Central memory CD8-positive, alpha-beta T cell (primary cell): ENCODE measurements at places on chromosomes 12 and 14.

DNA sequence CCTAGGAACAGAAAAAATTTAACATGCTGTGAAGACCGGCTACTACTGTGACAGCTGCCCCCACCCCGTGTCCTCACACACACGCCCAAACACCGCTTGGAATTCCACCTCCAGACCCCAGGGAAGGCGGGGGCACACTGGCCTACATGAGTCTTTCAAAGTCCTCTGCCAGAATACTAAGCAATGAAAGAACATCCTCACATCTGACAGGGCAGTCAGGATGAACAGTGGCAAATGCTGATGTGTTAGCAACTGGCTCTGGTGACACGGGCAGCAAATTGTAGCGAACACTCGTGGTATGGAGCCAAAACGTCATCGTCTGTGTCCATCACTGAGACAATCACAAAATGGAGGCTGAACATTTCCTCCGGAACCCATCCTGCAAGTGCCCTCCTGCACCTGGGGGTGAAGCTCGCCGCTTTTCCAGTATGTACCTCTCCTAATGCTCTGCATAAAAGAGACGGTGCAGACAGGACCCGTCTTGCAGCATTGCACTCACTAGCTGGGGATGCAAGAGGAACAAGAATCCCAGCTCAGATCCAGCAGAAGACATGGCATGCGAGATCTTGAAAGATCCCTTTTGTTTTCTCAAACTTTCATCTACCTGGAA lies 94.8 kb downstream of the BCL11B start:
- DNase-seq: no peak

DNA sequence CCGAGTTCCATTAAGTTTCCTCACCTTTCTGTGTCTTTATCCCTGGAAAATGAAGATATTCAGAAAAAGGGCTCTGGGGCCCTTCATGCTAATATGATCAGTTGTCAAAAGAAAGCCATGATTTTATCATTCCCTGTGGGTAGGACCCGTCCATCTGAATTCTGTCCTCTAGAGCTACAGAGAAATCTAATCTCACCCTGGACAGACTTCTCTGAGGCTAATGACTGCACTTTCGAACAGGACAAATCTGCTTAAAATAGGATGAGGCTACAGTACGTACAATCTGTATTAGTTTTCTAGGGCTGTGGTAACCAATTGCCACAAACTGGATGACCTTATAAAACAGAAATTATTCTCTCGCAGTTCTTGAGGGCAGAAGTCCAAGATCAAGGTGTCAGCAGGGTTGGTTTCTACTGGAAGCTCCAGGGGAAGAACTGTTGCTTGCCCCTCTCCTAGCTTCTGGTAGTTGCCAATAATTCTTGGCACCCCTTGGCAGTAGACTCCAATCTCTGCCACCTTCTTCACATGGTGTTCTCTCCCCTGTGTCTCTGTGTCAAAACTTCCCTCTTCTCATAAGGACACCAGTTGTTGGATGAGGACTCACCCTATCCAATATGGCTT lies 1.3 kb downstream of the AK7 start:
- no peak for DNase-seq

- DNase-seq: no peak
These were observed 370.2 kb upstream of the E2F7 start for GRCh38 chr12:77435446-77436091.

DNA sequence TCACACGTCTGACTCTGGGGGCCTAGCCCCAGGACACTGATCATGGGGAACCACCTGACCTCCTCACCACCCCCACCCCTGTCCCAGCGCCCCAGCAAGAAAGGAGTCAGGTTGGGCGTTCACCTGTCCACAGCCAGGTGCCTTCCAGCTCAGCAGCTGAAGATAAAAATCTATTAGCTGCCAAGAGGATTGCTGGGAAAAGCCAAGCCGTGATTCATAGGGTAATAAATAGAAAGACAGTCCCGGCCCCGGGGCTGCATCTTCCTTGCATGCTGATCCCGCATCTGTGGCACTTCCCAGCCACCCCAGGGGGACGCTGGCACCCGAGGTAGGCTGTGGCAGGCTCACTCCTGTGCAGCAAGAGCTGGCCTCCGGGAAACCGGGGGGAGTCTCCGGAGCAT lies 70.2 kb upstream of the NCOR2 start:
- no peak for DNase-seq

DNA sequence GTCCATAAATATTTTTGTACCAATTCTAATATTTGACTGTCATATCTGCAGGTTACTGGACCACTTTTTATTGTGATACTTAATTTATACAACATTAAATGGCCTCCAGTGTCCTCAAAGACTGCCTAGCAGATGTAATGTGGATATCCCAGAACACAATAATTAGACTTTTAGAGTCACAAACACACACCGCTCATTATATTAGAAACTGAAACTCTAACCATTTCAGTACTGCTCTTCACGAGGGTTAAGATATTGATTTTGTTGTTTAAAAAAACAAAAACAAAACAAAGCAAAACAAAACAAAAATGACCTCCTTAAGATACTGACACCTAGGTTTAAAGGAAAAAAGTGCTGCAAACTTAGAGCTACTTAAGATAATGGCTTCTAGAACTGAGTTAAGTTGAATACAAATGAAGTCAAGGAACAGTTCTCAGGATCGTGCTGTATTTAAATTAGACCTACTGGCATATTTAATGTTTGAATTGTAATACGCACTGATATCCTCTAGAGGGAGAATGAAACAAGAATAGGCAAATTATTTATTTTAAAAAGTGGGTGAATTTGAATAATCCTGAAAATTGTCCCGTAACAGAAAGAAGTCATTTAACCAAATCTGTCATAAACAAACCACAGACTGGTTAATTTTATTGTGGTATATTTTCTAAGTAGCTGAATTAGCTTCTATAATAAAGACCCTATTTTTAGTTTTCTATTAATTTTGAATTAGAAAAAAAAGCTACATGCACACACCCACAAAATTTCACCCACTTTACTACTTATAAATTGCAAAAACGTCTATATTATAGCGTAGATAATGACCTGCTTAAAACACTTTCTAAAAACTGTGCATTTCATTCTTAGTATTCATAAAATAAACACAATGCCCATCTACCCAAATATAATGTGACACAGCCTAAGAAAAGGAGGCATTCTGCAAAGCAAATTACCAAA lies 395.2 kb upstream of the DCN start:
- no peak for DNase-seq

- no peak for DNase-seq
These were observed 9.2 kb upstream of the GOLGA3 start for GRCh38 chr12:132837693-132838409.

GRCh38 chr12:130462558-130463274 lies 125.0 kb downstream of the PIWIL1 start:
- DNase-seq: no peak

GRCh38 chr12:106051853-106052531 lies 86.8 kb downstream of the NUAK1 start:
- no peak for DNase-seq

DNA sequence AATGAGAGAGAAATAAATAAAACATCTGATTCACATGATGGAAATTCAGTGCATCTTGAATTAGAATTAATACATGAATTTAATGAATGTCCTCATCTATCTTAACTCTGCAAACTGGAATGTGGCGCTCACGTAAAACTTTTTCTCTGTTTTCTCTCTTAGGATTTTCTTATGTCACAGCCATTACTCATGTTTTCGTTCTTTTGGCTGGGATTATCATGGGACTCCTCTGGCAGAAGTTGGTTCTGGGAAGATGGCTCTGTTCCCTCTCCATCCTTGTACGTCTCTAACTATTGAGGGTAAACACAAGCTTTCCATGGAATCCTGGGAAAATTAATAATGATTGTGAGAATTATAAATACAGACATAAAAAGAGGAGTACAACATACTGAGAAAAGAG lies 5.0 kb downstream of the CLEC12B start:
- DNase-seq: no peak

DNA sequence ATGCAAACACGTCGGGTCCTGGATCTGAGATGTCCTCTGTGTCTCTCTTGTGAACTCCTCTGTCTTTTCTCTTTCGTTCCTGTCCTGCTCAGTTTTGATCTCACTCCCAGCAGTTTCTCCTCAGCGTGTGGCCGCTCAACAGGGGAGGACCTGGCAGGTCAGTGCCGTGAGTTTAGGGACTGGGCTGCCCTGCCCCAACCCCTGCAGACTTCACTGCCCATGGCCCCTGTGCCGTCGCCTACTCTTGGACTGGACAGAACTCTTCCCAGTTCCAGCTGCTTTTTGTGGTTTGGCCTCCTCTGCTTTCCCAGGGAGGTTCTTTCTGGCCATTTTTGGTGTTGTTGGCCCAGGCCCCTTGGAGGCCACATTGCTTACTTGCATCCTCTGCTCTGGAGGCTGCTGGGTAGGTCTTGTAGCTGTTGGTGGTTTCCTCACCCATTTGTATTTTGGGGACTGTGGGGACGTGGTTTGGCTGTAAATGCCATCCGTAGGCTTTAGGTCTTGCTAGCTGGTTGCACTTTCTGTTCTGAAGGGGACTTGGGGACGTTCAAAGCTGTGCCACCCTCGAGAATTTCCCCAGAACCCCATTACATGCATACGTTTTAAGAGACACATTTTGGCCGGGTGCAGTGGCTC lies 20.0 kb upstream of the DNAH10 start:
- peak; percentile 26 for DNase-seq

GRCh38 chr12:66851134-66851533 lies 172.3 kb upstream of the GRIP1 start:
- no peak for DNase-seq

DNA sequence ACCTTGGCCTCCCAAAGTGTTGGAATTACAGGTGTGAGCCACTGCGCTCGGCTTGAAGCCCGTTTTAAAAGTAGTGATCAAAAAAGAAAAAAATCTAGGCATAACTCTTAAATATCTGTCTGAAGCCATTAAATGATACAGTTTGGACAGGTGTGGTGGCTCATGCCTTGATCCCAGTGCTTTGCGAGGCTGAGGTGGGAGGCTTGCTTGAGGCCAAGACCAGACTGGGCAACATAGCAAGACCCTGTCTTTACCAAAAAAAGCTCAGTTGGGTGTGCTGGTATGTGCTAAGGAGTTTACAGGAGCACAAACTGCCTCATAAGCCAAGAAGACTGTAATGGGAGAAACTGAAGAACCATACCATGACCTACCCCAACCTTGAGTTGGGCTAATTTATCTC lies 26.0 kb downstream of the SYNE2 start:
- no peak for DNase-seq

DNA sequence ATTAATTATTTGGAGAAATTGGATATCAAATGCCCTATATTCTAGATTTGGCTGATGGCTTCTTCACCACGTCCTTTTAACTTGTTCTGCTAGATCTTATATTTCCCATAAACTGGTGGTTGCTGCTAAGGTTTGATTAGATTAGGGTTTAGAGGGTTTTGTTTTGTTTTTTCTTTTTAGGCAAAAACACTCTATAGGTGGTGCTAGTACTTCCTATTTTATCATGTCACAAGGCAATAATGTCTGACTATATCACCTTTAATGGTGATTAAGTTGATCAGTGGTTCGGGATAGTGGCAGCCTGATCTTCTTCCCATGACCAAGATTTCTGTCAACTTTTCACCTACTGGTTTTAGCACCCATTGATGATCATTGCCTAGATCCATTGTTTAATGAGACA lies 455.1 kb downstream of the RAD51B start:
- no peak for DNase-seq

DNA sequence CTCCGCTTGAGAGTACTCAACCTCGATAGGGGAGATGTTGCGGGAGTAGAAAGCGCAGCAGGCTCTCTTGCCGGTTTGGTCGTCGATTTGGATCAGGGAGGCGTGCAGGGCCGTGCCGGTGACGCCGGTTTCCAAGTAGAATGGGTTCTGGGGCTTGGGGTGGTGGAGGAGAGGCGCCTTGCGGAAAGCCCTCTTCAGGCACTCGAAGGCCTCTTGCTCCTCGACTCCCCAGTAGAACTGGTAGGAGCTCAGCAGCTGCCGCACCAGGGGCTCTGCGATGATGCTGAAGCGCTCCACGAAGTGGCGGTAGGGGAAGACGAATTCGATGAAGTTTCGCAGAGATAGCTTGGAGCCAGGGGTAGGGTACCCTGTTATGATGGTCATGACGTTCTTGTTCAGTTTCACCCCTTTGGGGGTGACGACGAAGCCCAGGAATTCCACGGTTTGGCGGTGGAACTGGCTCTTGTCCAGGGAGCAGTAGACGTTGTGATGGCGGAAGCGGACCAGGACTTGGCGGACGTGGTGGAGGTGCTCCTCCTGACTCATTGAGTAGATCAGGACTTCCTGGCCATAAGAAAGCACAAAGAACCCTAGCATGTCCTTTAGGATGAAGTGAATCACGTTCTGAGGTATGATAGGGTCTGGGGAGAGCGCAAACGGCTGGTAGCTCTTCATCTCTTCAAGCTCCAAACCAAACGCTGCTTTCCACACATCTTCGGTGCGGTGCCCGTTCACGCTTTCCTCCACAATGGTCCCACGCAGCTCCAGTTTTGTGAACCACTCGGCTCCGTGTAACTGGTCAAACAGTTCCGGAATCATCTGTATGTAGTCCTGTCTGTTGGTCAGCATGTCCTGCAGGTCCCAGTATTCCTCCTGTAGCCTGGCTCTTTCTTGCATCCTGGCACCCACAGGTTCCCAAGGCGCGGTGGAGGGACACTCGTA lies 21.2 kb downstream of the RTL1 start:
- no peak for DNase-seq

DNA sequence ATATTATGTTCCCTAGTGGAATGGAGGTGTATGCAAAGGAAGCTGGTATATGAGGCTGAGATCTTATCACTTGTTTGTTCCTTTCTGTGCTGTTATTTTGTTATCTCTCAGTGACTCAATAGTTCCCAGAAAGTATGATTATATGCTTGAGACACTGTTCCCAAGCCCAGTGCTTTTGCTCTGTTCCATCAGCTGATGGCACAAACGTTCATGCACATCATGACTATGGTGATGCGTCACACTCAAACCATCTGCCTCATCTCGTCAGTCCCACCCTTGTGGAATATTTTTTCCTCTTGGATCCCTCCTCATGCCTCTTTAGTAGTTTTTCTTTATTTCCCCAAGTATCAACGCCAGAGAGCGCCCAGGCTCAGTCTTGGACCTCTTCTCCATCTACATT lies 786.9 kb downstream of the AACS start:
- no peak for DNase-seq

DNA sequence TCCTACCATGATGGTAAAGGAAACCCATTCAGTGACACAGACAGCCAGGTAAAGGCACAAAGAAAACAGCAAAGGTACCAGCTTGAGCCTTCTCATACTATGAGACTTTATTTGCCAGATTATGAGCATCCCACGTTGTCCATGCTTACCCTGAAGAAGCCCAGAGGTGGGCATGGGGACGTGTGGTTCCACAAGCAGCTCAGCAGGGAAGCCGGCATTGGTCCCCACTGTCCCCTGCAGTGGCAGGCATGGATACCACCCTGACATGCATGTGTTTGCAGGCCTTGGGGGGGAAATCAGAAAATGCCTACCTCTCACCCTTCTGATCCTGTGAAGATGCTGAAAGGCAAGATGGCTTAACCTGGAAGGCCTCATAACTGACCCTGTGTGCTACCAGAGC lies 183.1 kb downstream of the PIWIL1 start:
- no peak for DNase-seq

GRCh38 chr12:132713123-132713522 lies 2.5 kb downstream of the PGAM5 start:
- no peak for DNase-seq

DNA sequence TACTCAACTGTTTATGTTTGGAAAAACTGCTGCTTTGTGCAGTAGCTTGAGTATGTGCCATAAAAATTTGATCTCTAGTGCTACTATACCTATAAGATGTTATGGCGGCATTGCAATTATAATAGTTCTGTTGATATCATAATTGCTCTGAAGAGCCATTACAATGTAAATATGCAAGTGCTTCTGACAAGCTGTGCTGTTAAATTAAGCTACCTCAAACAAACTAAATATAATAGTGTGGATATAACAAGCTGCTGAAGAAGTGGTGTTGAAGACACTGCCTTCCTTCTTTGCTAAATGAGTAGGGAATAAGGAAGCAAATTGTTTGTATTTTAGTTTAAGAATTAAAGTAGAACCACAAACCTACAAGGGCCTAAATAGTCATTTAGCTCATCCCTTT lies 301.0 kb upstream of the MIS18BP1 start:
- DNase-seq: no peak
